Left lung (tissue), 14 donors: ENCODE measurements at places on chromosomes 2 and 18. TPM values are rescaled to one million over a fixed set of nuclear protein-coding genes. Genes with fewer than 3 reads are reported as not detected.

Gene ZSWIM2
- polyA plus RNA-seq = not detected

Gene MIB1
- polyA plus RNA-seq = 59.5 TPM

Gene KCNG3
- polyA plus RNA-seq = 0.07 TPM

Gene STEAP3
- 1.9 TPM for polyA plus RNA-seq

Gene RNF138
- polyA plus RNA-seq = 55.3 TPM

Gene CYP26B1
- polyA plus RNA-seq = 5.6 TPM

GRCh38 chr18:59708988-59709387 is 11.8 kb upstream of the CCBE1 start:
- DNase-seq = no peak

- no peak for DNase-seq
These were observed 560.2 kb upstream of the LRATD1 start for GRCh38 chr2:14072338-14072737.

Gene FABP1
- not detected for polyA plus RNA-seq

Gene GNAL
- polyA plus RNA-seq = 2.5 TPM

Gene FEV
- not detected for polyA plus RNA-seq

GRCh38 chr2:178917555-178917954 is 110.3 kb upstream of the TTN start:
- no peak for DNase-seq

DNA sequence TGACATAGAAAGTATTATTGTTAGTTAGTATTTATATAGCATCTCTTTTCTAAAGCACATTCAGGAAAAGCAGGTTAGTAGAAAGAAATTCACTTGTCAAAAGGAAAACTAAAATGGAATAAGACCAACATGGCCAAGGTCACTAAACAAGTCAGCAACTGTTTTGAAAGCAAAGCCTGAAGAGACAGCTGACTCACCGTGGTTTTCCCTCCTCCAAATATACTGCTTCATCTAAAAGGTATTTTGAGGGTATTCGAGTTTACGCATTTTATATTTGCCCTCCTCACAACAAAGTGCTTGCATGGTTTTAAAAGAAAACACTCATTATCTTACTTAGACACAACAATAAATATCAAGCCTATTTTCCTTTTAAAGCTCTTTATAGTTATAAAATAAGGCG is 24.0 kb downstream of the ZNF385B start:
- DNase-seq = no peak

Gene RFX8
- 1.4 TPM for polyA plus RNA-seq

GRCh38 chr2:11090187-11090586 is 65.1 kb upstream of the SLC66A3 start:
- DNase-seq = no peak

Gene SERPINB11
- polyA plus RNA-seq = not detected

GRCh38 chr2:230873661-230874401 is 9.1 kb downstream of the ITM2C start:
- no peak for DNase-seq

Gene TMEM247
- polyA plus RNA-seq = not detected

Gene SMYD1
- not detected for polyA plus RNA-seq

Gene RFTN2
- 20.6 TPM for polyA plus RNA-seq

Gene MPP4
- polyA plus RNA-seq = 0.08 TPM

- DNase-seq = no peak
These were observed 2.6 kb downstream of the GTF3C2 start for GRCh38 chr2:27353762-27354596.

DNA sequence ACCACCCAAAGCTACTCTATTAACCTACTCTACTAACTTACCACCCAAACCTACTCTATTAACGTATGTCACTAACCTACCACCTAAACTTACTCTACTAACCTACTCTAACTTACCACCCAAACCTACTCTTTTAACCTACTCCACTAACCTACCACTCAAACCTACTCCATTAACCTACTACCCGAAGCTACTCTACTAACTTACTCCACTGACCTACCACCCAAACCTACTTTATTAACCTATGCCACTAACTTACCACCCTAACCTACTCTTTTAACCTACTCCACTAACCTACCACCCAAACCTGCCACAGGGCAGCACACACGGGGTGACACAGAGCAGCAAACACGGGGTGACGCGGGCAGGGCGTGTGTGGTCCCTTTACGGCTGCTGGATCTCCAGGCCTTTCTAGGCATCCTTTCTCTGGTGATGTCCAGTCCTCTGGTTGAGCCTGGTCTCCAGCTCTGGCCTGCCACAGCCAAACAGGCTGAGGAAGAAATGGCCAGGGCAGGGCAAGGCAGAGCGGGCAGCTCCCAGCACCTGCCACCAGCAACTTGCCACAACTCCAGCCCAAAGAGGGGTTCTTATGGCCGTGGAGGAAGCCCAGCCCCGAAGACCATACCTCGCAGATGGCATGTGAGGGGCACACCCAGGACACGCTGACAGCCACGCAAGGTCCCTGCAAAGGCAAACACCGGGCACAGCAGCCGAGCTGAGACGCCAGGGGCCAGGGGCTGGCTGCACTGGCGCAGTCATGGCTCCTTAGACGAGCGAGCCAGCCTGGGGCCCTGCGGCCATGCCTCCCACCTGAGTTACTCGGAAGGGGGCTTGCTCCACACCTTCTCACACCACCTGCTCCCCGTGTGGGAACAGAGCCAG is 25.7 kb downstream of the PXDN start:
- DNase-seq = no peak

DNA sequence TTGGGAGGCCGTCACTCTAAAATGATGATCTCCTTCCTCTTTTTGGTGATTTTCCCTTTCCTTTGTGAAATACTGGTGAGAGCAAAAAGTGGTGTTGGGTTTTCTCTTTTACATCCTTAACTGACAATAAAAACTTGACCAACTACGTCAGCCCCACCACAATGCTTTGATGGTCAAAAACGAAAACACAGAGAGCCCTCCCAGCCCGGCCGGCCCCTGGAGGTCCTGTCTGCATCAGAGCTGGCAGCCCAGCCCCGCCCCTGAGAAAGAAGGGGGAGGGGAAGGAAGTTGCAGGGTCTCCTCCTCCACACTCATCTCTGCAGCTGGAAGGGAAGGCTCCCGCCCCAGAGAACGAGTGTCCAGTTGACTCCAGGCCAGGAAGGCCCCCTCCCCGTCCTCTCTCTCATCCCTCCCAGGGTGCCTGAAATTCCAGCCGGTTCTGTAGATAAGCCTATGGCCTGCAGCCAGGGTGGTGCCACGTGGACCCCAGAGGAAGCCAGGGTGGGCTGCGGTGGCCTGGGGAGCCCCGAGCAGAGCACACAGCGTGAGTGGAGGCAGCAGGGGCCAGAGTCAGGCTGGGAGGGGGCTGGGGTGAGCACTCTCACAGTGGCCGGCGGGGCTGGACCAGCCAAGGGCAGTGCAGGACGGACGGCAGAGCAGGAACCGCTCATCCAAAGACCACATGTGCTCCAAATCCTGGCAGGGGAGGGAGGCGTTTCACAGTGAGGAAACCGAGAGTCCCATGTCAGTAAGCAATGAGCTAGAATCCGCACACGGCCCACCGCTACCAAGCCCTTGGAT is 19.8 kb downstream of the BIN1 start:
- DNase-seq = peak; percentile 97

GRCh38 chr2:37343537-37344434 is 644 bp upstream of the QPCT start:
- DNase-seq = no peak

Gene CYBRD1
- 88.8 TPM for polyA plus RNA-seq

DNA sequence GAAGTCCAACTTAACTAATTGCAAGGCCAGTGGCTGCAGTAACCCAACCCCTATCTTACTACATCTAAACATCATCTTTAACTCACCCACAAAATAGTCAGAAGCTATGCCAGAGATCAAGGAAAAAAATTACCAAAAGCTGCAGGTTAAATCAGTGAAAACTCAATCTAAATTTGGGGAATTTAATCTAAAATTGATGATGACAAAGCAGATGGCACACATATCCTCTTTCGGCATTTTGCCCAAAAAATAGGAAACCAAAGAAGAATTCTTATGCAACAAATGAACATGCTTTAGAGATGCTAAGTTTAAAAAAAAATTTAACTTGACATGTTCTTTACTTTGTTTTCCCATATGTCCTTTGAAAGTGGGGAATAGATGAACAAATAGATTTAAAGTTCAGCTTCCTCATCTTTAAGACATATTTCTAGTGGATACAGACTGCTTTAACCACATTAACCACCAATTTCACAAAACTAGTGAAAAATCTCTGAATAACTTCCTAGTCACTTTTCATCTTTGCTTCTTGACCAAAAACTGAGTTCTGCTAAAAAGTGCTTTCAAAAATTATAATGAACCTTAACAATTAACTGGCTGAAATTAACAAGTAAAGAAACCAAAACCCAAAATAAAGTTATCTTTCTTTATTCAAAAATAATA is 74.3 kb upstream of the CCDC150 start:
- DNase-seq = no peak

Gene PAX3
- polyA plus RNA-seq = not detected

GRCh38 chr18:62398291-62398690 is 73.2 kb downstream of the TNFRSF11A start:
- DNase-seq = no peak

Gene SCN1A
- polyA plus RNA-seq = 0.75 TPM

Gene ANKRD53
- 2.1 TPM for polyA plus RNA-seq

Gene SLC4A5
- polyA plus RNA-seq = 13.8 TPM

DNA sequence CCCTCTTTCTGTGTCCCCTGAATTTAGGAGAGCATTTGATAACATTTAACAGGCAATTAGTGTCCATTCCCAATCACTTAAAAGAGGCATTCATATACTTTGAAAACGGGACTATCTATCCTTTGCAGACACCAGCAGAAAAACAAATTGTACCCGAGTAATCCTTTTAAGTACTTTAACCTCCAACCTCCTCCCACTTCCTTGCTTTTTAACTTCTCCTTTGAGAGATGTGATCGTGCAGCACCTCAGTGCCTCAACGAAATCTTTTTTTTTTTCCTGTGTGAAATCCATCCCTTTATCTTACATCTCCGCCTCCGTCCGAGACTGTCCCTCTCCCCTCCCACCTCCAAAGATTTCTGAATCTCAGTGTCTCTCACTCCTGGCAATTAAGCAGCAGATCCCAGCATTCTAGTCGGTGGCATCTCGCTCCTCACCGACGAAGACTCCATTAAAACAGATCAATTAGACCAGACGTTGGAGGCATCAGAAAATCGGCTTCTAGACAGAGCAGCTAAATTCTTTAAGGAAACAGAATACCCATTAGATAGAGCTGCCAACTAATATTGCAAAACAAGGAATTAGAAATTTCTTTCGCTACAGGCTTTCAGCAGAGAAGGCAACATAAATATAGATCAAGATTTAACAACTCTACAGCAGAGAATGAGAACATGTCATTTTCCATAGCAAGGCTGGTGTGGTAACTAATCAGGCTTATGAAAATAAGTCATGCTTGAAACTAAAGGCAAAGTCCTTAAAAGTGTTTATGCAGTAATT is 1.9 kb upstream of the TMEFF2 start:
- no peak for DNase-seq

DNA sequence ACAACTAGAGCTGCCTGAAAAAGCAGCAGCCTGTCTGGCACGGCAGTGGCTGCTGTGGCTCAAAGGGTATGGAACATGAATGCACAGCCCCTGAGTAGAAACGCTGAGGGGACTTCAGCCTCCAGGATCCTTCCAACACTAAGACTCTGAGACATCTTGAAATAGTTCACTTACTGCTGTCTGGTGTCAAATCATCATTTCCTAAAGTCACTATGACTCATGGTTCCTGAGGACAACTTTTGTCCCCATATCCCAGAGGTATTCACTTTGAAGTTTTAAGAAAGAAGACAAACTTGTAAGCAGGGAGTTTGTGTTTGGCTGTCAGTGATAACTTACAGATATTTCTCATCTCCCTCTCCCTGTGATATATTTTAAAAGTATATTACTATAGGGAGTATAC is 33.3 kb upstream of the NEB start:
- DNase-seq = no peak

Gene DSC3
- polyA plus RNA-seq = 0.30 TPM

DNA sequence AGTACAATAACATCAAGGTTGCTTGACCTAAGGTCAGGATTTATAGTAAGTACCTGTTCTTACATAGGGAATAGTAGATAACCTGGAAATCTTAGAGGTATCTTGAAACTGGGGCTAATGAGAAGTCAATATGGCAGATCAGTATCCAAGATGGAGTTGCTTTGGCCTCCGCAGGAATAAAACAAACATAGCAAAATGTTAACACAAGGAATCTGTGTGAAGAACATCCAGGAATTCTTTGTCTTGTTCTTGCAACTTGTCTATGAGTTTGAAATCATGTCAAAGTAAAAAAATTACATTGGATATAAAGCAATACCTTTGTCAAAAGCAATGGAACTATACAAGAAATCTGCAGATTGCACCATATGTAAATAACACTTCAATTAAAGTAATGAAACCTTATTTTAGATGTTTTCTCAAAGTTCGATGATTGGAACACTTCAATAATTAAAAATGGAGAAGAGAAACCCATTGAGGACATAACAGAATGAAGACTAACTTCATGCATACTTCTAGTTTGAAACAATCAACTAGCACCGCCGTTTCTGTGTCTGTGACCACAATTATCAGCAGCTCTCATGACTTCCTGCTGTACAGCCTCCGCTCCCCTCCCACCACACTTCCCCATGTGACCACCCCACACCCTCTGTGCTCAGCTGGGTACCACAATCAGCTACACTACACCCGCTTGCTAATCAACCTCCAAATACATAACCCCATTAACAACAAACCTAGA is 27.6 kb downstream of the C2orf76 start:
- DNase-seq = no peak

Gene ZNF804A
- not detected for polyA plus RNA-seq

GRCh38 chr2:66771359-66771976 is 336.5 kb downstream of the MEIS1 start:
- DNase-seq = no peak

- no peak for DNase-seq
These were observed 2176.3 kb upstream of the CELF4 start for GRCh38 chr18:39741755-39742466.

- no peak for DNase-seq
These were observed 22.8 kb downstream of the GPC1 start for GRCh38 chr2:240458044-240458899.

DNA sequence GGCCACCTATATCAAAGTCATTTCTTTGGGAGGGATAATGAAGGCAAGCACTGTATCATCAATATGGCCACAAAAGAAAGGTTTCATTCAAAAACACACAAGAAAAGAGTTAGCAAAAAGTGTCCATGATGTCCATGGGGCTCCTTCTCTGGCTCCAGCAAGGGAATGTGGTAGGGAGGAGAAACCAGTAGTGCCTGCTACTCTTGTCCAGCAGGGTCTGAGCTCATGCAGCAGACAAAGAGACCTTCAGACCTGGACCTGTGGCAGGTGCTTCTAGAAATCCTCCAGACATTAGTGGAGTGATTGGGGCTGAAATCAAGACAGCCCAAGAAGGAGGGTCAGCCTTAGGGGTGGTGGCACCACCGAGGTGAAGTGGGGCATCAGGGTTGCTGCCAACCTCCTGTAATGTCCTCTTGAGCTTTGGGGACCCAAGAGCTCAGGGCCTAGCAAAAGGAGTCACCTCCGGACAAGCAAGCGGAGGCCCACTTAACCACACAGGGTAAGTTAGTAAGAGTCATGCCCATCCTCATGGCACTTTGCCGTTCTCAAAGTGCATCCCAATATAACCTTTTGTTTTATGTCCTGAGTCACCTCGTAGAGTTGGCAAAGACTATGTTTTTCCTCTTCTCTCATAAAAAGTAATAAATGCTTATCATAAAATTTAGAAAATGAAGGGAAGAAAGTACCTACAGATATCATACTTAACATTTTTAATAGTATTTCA is 112.6 kb upstream of the YPEL5 start:
- DNase-seq = no peak

GRCh38 chr18:80070825-80071224 is 36.6 kb downstream of the RBFA start:
- no peak for DNase-seq

Gene IL1F10
- polyA plus RNA-seq = not detected
